Ammon's horn (tissue), 1 donor: ENCODE measurements at places on chromosomes 12 and 14.

DNA sequence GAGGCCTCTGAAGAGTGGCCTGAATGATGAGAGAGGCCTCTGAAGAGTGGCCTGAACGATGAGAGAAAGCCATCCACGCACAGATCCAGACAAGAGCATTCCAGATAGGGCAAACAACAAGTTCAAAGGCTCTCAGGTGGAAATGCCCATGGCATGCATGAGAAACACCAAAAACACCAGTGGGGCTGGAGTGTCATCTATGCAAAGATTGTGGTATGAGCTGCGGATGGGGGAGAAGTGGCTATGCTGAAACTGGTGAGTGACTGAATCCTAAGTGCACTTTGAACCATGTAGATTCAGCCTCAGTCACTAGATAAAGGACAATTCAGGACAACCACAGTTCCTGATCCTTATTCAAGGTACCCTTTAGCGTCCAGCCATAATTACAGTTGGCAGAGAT, 79.4 kb upstream of the GZMB start:
- DNase-seq: no peak

GRCh38 chr12:92493816-92494215, 209.0 kb upstream of the PLEKHG7 start:
- no peak for DNase-seq

DNA sequence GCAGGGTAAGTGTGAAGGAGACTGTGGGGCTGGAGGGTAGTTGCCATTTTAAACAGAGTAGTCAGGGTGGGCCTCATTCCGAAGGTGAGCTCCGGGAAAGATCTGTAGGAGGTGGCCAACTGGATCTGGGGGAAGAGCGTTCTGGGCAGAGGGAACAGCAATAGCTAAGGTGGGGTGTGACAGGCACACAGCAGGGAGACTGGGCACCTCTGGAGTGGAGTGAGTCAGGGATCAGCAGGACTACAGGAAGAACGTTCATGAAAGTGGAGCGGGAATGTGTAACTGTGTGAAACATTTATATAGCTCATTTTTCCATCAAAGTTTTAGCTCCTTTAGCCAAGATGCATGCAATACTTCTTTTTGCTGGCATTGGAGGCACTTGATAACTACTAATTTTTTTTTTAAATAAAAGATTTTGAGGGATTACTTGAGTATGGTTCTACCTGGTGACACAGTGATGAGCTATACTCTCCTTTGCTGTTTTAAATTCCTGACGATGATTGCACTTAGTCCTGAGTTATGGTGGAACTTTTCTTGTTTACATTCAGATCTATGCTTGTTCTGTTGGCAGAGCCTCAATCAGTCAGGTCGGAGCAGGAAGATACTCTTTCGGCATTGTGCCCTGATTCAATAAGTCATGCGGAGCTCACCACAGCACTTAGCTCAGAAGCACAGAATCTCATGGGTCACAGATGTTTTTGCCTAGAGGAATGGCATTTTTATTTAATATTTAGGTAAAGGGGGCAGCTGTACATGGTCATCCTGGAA, 106.4 kb downstream of the WIF1 start:
- no peak for DNase-seq

DNA sequence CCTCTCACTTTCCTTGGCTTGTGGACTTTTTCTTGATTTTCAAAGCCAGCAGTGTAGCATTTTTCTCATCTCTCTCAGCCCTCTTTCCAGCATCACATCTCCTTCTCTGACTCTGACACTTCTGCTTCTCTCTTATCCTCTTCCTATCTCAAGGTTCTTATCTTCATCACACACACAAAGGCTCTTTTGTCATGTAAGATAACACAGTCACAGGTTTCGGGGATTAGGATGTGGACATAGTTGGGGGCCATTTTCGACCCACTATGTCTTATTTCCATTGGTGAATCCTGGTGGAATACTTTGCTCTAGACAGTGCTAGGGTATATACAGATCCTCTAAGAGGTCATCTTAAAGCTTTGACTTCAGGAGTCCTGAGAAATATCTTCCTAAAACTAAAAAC, 719.3 kb upstream of the TBX3 start:
- DNase-seq: no peak

- DNase-seq: no peak
These were observed 42.1 kb downstream of the DRAM1 start for GRCh38 chr12:101919447-101919846.

DNA sequence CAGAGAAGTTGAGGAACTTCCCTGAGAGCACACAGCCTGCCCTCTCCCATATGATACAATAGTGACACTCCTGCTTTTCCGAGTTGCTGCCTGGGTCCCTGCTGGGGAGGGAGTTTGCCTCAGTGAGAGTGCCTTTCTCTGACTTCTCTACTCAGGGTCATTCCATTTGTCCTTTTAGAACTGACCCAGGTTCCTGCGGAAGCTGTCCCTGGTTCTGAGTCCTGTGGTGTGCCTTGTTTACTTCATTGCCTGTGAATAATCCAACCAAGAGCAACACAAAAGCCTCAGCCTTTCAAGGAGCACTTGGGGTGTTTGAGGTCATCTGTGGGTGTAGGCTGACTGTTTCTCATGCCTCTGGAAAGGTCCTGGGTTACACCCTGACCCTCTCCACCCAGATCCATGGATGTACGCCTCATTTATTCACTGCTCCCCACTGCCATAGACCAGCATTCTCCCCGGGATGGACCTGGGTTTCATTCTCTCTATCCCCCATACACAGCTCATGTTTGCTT, 13.6 kb downstream of the SERPINA1 start:
- no peak for DNase-seq

DNA sequence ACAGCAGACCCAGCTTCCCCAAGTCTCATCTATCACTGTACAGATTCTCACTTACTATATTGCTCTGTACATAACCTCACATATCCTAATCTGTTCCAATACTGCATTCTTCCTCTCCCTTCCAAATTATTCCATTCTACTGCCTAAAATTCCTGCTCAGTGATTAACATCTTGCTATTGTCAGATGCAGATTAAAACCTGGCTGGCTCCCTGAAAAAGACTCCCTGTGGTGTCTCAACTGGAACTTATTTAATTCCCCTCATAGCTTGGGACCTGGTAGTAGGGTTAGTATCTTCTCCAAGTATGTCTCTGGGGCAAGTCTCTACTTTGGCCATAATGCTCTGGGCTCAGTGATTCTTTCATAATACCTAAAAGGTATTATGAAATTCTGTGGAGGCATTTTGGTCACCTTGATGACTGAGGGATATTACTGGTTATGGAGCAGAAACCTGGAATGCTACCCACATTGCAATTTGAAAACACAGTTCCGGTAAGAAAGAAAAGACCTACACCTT, 55.8 kb downstream of the PAWR start:
- no peak for DNase-seq

DNA sequence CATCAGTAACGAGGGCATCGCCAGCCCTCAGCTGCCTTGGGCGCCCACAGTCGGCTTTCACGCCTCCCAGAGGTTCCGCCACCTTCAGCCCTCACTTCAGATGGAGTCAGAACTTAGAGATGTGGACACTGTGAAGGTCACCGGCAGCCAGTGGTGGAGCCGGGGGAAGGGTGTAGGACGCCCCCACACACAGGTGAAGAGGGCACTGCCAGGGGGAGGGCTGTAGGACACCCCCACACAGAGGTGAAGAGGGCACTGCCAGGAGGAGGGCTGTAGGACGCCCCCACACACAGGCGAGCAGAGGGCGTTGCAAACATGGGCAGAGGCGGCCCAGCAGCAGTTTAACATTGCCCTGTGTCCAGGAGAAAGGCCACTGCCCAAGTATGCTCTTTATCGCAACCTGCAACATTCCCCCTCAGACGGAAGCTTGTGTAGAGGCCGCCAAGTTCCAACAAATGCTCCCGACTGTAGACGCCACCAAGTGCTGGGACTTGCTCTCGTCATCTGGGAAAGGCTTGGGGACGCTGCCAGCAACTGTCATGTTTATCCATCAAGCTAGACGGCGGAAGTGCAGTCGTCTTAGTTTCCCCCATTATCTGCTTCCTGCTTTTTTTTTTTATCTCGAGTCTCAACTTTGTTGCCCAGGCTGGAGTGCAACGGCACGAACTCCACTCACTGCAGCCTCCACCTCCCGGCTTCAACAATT, 4.9 kb upstream of the ANKLE2 start:
- DNase-seq: peak; percentile 61

DNA sequence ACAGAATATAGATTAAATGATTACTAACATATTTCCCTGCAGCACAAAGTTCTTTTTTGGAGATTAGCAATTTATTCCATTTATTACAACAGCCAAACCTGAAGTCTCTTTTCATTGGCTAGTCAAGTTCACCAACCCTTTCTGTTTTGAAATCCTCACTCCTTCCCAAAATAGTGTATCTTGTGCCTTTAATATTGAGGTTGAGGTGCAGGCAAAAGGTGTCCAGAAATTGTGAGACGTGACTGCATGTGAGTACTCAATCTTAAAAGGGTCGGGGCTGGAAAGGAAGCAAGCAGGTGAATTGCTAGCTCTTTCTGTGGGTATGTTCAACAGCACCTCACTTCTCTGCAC, 11.1 kb upstream of the FOXN3 start:
- no peak for DNase-seq

- DNase-seq: no peak
These were observed 127.3 kb upstream of the FLRT2 start for GRCh38 chr14:85402569-85403162.

GRCh38 chr12:101590383-101590782, 4.4 kb upstream of the MYBPC1 start:
- no peak for DNase-seq

DNA sequence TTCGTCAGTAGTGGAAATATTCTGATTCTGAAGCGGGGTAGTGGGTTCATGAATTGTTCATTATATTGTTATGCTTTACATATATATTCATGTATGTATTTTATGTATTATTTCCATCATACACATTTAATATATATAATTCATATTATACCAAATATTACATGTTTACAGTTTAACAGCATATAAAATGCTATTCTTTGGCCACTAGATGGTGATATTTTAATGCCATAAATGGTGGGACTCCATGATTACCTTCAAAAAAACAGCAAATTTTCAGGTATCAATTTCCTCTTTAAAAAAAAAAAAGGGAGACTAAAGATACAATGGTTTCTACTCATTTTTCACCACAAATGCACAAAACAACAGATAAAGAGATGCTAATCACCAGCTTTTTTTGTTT, 41.0 kb downstream of the BDKRB1 start:
- no peak for DNase-seq

- no peak for DNase-seq
These were observed 23.5 kb downstream of the CALCOCO1 start for GRCh38 chr12:53703756-53704155.

- DNase-seq: peak; percentile 77
These were observed 65.9 kb downstream of the DAAM1 start for GRCh38 chr14:59254146-59254910.

- DNase-seq: peak; percentile 12
These were observed 1.9 kb downstream of the CACNA2D4 start for GRCh38 chr12:1916371-1917171.

DNA sequence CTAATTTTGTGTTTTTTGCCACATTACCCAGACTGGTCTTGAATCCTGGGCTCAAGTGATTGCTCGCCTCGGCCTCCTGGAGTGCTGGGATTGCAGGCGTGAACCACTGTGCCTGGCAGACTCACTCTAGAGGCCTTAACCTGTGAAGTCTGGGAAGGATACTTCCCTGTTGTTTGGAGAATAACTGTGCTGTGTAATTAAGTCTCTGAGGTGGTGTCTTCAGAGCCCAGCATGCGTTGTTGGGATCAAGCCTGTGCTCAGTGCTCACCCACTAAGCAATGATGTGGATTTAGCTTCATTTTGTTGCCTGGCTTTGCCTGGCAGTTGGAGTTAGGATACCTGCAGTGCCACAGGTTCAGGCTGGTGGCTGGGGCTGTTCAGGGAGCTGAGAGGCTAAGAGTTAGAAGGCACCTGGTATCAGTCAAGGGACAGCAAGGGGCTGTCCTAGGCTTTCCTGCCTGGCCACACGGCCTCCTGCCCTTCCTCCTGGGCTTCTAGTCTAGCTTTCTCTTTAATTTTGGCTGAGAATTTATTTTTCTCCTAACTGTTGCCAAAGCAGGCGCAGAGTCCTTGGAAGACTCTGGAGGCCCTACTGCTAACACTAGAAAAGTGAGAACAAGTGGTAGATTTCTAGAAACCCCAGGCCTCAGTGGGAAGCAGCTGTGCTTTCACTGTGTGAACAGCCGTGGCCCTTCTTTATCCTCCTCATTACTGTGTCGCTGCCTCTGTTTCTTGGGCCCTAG, 38.5 kb downstream of the EP400 start:
- DNase-seq: no peak

DNA sequence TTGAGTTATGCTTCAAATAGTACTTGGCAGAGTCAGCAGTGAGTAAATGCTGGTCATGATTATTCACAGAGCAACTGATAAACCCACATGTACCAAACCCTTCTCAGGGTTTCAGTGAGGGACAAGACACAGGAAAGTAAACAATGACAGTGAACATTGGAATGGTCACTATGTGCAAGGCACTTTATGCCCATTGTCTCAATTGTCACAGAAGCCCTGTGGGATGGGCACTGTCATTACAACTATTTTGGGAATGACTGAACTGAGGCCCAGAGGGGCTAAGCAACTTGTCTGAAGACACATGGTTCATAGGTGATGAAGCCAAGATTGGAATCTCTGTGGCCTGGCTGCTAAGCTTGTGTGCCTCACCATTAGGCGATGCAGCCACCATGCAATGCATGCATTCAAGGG, 238.5 kb downstream of the RBM19 start:
- DNase-seq: no peak

GRCh38 chr14:51547701-51548100, 104.0 kb upstream of the FRMD6 start:
- DNase-seq: no peak

DNA sequence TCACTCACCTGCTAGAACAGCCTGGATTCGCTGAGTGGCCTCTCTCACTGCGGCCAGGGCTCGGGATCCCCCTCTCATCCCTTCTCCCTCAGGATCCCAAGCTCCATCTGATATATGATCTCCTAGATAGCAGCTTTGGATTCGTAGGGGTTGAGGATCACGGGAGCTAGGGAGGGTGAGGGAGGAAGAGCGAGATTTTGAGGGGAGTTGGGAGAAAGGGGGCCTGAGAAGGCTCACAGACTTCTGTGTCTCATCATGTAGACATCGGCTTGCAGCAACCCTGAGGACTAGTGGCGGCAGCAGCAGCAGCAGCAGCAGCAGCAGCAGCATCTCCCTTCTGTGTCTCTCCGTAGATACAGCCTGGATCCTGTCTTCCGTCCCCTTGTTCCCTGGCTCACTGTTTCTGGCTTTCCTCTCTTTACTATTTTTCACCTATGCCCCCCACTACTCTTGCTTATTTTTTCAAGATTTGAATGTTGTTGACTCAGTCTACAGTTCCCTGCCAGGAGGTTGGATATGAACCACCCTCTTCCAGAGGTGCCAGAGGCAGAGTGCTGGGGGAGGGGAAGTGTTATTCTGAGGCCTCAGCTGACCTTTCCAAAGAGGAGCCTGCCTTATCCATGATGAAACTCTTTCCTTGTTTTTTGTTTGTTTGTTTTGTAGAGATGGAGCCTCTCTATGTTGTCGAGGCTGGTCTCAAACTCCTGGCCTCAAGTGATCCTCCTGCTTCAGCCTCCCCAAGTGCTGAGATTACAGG, at the start of gene CIROP:
CIROP (minus strand) TSS at position 399 of the 757 bp plus-strand sequence; CDS start at position 330, 69 bp downstream.
- no peak for DNase-seq

DNA sequence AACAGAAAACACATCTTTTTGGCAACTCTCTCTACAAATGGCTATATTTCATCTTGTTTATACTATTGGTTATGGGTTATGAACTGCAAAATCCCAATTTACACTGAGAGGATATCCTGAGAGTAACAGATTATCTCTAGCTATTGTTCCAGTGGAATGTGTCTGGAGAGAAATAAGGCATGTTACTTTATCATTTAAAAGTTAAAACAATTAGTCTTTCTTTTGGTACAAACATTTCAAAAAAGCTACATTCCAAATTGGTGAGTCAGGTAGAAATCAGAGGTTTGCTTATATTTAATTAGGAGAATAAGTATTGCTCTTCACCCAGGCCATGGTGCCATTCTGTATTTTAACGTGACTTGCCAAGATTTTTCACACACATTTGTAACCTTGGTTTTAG, 411.6 kb downstream of the CCER1 start:
- no peak for DNase-seq
